Endodermal cell (in vitro differentiated cells): ENCODE measurements at places on chromosomes 1 and 21.
A peak's percentile ranks its signal among the peaks of the same experiment; 100 is the strongest.

- no peak for DNase-seq
Measured at GRCh38 chr1:96357141-96357765, 364.3 kb upstream of the PTBP2 start.

DNA sequence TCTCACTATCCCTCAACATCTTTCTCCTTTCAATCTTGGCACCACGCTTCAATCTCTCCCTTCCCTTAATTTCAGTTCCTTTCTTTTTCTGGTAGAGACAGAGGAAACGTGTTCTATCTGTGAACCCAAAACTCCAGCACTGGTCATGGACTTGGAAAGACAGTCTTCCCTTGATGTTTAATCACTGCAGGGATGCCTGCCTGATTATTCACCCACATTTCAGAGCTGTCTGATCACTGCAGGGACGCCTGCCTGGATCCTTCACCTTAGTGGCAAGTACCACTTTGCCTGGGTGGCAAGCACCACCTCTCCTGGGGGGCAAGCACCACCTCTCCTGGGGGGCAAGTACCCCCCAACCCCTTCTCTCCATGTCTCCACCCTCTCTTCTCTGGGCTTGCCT is 27.8 kb downstream of the SELL start:
- DNase-seq = no peak

DNA sequence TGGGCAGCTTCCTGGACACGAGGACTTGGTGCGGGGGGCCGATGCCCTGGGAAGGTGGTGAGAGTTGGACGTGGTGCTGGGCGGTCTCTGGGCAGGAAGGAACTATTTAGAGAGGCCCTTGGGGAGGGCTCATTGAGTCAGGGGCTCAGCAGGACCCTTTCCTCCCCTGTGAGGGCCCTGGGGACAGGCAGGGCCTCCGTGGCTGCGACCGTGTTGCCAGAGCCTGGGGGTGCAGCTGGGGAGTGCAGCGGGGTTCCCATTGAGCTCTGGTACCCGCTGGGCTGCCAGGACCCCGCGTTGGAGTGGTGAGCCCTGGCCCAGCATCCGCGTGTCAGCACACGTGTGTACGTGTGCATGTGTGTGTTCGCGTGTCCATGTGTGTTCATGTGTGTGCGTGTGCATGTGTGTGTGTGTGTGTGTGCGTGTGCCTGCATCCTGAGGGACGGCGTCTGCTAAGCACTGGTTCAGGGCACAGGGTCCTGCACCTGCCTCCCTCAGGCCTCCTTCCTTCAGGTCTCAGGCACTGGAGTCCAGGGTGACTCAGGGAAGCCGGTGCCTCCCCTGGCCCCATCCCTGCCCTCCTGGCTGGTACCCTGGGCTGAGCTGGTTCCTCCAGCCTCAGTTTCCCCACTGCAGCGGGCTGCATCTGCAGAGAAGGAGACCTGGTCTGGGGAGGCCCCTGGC is 10.7 kb downstream of the RNF223 start:
- DNase-seq = no peak

GRCh38 chr1:97770376-97770775 is 150.5 kb downstream of the DPYD start:
- DNase-seq = no peak

- peak; percentile 15 for DNase-seq
Measured at GRCh38 chr1:7248549-7249199, 463.4 kb downstream of the CAMTA1 start.

GRCh38 chr21:36882776-36883175 is 83.7 kb downstream of the HLCS start:
- no peak for DNase-seq

DNA sequence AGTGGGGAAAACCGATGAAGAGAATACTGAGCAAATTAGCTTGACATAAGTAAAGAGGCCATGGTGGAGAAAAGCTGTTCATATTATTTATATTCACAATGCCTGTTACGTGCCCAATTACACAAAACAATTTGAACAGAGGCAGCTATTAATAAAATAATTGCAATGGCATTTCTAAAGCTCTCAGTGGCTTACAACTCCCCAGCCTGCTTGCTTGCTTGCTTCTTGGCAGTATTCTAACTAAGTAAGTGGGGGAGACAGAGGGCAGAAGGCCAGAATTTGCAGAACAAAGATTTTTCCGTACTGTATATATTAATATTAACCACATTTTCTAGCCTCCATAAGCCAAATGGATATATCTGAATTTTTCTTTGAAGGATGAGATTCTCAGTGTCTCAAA is 12.9 kb downstream of the PTPN14 start:
- DNase-seq = no peak

DNA sequence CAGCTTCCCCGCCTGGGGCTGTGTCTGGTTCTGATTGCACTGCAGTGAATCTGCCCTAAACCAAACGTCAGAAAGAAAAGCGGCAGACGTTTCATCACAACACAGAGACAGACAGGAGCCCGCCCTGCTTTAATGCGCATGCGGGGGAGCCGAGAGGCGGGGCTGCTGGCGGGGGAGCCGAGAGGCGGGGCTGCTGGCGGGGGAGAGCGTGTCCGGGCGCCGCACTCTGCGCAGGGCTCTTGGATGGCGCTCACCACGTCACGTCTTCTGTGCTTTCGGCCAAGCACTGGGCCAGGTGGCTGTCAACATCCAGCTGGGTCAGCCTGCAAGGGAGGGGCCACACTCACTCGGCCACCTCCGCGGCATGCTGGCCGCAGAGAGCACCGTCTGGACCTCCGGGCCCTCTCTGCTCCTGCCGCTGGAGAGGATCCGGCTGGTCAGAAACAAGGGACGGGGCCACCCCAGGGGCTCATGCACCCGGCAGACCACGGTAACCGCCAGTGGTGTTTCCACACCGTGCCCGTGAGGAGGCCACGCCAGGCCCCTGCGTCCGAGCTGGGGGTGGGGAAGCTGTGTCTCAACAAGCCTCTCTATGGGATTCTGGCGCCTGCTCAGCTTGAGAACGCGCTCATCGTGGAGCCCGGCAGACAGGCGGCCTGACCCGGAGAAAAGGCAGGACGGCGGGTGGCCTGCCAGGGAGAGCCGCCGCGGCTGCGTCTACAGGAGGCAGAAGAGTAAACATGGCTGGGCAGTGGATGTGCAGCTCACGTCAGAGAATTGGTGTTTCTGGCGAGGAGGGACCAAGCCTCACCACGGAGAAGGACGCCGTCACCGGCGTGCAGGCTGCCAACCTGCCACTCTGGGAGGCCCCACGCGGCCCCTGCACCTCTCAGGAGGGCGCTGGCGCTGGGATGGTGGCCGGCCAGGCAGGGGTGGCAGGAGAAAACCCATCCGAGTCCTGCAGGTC is 4.8 kb downstream of the FAAP20 start:
- peak; percentile 97 for DNase-seq

DNA sequence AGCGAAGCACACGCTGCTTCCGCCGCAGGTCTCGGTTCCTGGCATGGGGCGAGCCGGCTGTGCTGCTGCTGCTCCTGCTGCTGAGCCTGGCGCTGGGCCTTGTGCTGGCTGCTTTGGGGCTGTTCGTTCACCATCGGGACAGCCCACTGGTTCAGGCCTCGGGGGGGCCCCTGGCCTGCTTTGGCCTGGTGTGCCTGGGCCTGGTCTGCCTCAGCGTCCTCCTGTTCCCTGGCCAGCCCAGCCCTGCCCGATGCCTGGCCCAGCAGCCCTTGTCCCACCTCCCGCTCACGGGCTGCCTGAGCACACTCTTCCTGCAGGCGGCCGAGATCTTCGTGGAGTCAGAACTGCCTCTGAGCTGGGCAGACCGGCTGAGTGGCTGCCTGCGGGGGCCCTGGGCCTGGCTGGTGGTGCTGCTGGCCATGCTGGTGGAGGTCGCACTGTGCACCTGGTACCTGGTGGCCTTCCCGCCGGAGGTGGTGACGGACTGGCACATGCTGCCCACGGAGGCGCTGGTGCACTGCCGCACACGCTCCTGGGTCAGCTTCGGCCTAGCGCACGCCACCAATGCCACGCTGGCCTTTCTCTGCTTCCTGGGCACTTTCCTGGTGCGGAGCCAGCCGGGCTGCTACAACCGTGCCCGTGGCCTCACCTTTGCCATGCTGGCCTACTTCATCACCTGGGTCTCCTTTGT is 2.6 kb downstream of the TAS1R3 start:
- no peak for DNase-seq

GRCh38 chr21:39555911-39556590 is 56.7 kb upstream of the B3GALT5 start:
- DNase-seq = no peak

GRCh38 chr1:42191319-42191718 is 26.8 kb upstream of the GUCA2A start:
- no peak for DNase-seq

DNA sequence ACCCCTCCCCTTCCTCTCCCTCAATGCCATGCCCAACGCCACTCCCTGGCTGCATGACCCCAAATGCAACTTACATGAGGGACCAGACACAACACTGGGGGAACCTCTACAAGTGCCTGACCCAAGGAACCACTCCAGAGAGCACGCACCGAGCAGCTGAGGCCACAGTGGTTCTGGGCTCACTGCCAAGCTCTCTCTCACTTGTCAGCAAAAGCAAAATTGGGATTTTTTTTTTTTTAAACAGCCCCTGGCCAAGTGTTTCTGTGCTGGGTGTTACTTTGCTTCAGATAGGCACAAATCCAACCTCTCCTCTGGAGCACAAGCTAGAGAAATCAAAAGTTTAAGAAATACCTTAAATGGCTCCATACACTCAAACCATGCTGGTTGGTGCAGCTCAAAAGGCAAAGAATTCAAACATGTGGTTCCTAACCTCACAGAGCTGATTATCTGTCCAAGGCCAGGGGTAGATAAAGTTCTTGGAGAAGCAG is 363.0 kb downstream of the SETD4 start:
- DNase-seq = no peak

DNA sequence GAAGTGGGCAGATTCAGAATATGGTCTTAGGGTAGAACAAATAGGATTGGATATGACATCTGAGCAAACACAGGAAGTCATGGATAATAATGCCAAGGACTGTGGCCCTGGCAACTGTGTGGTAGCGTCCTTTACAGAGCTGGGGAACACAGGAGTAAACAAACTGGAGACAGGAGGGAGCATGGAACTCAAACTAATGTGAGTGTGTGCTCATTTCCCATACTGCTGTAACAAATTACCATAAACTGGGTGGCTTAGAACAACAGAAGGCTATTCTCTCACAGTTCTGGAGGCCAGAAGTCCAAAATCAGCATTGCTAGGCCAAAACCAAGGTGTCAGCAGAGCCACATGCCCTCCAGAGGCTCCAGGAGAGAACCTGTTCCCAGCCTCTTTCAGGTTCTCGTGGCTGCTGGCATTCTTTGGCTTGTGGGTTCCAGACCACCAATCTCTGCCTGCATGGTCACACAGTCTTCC is 106.4 kb downstream of the TGFBR3 start:
- no peak for DNase-seq
